ENCODE measurements at places on chromosomes 1 and 21.

DNA sequence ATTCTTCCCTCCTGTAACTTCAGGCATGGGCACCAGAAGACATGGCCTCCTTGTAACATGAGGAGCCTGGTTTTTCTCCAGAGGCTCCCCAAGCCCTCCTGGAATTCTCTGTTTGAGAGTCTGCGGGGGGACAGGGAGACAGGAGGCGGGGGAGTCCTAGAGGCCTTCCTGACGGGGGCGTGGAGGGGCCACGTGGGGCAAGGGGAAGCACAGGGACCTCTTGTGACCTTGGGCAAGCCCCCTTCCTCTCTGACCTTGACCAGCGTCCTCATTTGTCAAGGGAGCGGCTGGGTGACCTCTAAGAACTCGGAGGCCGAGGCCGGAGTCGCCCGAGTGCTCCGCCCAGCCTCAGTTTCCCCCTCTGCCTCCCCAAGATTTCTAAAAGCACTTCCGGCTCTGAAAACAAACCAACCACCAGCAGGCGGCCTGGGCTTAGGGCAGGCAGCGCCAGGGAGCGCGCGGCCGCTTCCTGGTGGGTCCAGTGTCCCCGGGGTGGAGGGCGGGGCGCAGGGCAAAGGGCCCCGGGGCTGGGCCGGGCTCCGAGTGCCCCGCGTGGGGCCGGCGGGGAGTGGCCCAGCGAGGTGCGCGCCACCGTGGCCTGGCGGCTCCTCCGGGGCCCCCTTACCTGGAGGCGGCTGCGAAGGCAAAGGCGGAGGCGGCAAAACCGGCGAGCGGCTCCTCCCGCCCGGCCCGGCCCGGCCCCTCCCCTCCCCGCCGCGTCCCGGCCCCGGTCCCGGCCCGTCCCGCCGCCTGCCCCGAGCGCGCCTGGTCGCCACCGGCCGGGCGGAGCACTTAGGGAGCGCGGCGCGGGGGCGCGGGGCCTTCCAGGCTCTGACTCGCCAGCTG is at the start of gene TMCO4:
Gene TMCO4, minus strand, starts transcription at position 687 of the 846 bp plus-strand sequence. CDS start 19,158 bp downstream, outside the sequence.
- DNase-seq = peak; percentile 54

- no peak for DNase-seq
Measured at GRCh38 chr21:46585191-46585953, 19.5 kb downstream of the S100B start.

GRCh38 chr1:203264052-203264501 is 34.6 kb upstream of the CHIT1 start:
- no peak for DNase-seq

DNA sequence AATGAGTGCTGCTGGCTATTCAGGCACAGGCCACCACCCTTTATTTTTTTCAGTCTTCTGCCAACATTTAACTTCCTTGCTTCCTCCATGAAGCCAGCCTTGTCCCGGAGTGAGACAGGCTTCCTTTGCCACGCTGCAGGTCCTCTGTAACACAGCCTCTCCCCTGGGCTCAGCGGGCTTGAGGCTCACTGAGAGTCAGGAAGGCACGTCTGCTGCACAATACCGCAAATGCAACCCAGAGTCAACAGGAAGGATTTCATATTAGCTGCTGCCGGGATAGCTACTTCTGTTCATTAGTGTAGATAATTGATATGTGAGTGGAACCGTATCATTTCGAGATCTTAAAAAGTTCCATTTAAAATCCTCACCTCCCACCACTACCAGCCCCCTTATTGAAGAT is 22.5 kb downstream of the MYOG start:
- DNase-seq = no peak

- DNase-seq = no peak
Measured at GRCh38 chr1:94039871-94040569, 80.9 kb downstream of the ABCA4 start.

DNA sequence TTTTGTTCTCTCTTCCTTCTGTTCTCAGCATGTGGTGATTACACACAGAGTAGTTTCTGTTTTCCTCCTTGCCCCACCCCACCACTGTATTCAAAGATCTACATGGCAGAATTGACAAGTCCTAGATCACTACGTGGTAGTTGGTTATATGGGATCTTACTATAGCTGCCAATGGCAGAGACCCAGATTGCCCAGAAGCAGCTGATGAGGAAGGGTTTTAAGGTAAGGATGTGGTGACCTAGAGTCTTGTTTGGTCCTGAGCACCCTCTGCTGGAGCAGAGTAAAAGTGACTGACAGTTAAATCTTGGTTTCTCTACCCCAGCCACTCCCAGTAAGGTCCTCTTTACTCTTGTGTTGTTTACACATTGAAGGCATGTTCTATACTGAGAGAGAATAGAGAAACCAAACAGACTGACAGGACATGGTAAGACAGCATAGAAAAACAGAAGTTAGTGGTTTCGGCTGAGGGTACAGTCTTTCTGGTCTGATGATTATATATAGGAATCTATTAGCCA is 22.8 kb upstream of the STRIP1 start:
- DNase-seq = peak; percentile 47

DNA sequence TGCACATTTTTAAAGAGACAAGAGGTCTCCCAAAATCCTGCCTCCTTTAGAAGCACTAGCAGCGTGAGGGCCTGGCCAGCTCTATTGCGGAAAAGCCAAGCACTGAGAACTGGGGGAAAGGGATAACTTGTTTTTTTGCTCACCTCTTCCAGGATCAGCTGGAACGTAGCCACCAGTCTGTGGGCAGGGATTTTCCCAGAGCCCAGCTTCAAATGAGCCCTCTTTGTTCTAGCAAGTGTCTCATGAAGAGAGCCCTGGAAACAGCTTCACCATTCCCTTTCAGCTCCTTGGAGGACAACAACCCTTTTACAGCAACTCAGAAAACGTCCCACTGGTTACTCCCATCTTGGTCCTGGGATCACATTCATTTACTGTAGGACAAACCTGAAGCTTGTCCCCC is 195.4 kb downstream of the LMX1A start:
- DNase-seq = no peak

- DNase-seq = peak; percentile 7
Measured at GRCh38 chr1:94514095-94514727, 27.3 kb downstream of the F3 start.

DNA sequence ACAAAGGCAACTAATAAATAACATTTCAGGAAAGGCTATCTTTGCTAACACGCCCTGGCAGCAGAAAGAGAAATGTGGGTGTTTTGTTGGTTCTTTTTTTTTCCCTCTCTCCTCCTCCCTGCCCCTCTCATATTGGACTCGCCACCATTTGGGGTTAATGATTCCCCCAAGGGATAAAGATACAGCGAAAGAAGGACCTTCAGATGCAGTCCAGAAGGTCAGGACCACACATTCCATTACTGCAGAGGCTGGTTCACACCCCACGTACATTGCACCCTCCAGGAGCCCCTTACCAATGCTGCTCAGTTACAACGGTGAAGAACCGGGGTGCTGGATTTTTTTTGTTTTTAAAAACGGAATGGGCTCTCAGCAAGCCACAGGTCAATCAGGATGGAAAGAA is 156.9 kb upstream of the TIAM1 start:
- DNase-seq = no peak

DNA sequence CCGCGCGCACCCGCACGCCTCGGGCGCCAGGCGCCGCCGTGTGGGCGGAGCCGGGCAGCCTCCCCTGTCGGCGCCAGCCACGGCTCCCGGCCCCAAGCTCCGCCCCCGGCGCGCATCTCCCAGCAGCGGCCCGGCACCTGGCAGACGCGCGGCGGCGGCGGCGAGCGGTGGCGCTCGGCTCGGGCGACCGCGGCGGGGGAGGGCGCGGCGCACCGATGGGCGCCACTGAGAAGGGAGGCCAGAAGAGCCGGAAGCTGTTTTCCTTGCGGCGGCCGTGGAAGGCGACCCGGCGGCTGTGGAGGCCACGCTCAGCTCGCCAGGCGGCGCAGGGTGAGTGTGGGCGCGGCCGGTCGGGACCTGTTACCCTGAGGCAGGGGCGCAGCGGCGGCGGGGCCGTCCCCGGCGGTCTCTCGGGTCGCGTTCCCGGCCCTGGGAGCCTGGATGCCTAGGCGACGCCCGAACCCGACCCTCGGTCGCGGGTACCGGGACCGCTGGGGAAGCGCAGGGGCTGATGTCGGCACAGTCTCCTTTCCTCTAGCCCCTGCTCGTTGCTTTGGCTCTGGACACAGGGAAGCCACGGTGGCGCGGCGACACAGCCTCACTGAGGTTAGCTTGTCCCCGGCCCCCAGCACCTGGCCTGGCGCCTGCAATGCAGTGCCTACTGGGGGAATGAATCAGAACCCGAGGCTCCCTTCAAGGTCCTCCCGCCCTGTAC is 54.9 kb upstream of the DNAJC6 start:
- DNase-seq = peak; percentile 80

GRCh38 chr21:38970765-38971164 is 165.0 kb downstream of the ETS2 start:
- DNase-seq = no peak

DNA sequence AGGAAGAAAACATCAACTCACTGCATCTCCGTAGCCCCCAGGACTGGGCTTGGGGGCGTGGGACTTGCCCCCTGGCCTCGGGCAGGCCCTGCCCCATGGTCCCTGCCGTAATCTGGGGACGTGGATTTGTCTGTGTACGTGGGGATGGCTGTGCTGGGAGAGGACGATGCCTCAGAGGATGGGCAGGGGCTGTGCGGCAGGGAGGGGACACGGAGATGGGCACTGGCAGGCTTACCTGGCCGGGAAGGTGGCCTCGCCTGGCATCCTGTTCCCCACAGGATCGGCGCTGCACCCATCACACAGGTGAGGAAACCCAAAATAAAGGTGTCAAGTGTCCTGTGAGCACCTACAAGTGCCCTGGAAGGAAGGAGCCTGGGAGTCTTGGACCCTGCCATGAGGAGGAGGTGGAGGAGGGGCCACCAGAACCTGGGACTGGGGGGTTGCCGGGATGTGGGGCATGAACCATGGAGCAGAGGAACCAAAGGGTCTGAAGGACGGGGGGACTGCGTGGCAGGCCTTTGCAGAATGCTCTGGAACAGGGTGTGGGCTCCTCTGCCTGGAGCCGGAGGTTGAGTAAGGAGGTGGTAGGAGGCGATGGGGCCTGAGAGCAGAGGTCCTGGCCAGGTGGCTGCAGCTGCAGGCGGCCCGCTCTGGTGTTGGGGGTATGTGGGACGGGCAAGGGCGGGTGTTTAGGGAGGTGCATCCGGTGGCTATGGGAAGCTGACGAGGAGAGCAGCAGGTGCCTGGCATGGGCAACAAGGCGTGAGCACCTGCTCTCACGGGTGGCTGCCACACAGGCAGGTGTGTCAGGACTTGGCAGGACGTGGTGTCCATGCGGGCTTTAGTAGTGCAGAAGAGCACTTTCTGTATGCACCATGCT is 27.8 kb upstream of the LRRC3 start:
- DNase-seq = no peak

- peak; percentile 4 for DNase-seq
Measured at GRCh38 chr21:32726839-32727686, 750 bp downstream of the SYNJ1 start.

DNA sequence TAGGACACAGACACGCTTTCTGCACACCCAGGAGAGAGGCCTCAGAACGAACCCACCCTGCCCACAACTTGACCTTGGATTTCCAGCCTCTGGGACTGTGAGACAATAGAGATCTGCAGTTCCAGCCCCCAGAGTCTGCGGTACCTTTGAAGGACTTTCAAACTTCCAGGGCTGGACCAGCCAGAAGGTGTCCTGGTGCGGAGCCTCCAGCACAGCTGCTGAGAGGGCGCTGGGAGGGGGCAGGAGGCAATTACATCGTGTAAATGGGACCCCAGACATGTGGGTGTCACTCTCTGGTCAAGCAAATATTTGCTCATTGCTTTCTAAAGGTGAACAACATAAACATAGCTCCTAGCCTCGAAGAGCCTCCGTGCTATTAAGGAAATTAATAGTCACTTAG is 58.7 kb upstream of the ACTRT2 start:
- no peak for DNase-seq

GRCh38 chr1:14100444-14100843 is 400.5 kb downstream of the PRDM2 start:
- no peak for DNase-seq

DNA sequence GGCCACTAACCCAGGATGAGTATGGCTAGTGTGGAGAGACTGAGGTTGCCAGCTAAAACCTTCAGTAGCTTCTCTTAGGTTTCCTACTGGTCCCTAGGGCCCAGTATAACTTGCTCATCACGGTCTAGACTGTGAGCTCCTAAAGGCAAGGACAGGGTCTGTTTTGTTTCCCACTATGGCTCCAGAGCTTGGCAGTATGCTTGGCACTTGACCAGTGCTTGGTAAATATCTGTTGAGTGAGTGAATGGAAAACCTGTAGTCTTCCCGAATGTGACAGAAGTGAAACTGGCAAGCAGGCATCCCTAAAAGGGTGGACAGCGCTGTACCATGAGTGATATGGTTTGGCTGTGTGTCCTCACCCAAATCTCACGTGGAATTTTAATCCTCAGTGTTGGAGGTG is 13.1 kb upstream of the PARS2 start:
- no peak for DNase-seq

DNA sequence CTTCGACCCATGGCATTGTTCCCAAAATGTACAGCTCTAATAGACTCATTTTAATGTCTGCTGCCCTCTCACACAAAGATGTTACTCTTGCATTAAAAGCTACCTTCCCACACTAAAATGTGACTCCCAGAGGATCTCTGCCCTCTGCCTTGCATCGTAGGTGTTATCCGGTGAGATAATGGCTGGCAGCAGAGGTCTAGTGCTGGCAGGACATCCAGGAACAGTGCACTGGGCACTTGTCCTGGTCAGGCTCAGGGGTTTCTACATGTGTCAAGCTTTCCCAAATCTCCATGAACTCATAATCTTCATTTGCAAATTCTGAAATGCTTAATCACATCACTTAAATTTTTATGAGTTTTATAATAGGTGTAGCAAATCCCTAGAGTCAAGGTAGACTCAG is 310.6 kb downstream of the LRRIQ3 start:
- no peak for DNase-seq

DNA sequence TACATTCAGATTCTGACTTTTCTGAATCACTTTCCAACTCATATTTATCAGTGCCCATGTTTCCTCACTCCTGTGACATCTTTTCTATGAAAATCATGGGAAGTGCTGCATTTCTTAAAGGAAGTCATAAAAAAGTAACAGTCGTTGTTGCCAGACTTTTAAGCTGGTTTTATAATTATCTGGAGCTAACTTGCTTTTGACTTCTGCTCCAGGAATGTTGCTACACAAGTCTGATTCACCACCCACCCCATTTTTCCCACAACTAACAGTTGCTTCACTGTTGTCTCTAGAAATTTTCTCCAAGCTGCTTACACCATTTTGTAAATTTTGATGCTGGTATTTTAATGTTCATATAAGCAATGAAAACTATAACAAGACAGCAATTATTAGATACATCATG is 12.2 kb downstream of the FCRLB start:
- no peak for DNase-seq

GRCh38 chr1:216528816-216529215 is 105.6 kb upstream of the USH2A start:
- no peak for DNase-seq

DNA sequence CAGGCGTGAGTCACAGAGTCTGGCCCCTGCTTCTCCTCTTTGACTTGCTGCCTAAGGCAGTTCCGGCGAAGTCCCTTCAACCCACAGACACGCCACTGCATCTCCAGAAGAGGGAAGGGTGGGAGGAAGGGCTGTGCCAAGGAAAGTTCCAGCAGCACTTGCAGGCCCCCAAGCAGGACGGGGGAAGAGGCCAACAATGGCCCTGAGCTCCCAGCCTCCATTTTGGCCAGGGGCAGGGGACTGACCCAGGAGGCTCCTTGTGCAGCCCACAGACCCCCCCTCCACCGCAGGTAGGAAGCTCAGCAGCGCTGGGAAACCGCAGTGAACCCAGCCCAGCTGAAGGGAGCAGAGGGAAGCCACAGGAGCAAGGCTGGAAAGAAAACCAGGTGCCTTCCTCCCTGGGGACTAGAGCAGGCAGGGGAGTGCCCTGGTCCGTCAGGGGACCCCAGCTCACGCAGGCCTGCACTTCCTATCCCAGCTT is 35.4 kb downstream of the ACOT7 start:
- DNase-seq = peak; percentile 19

- DNase-seq = no peak
Measured at GRCh38 chr21:39073063-39073462, 110.2 kb downstream of the PSMG1 start.
